ENCODE measurements at places on chromosomes 2 and 18.
A peak's percentile ranks its signal among the peaks of the same experiment; 100 is the strongest.

- no peak for DNase-seq
These were observed 987 bp upstream of the DLX1 start for GRCh38 chr2:172084395-172084644.

DNA sequence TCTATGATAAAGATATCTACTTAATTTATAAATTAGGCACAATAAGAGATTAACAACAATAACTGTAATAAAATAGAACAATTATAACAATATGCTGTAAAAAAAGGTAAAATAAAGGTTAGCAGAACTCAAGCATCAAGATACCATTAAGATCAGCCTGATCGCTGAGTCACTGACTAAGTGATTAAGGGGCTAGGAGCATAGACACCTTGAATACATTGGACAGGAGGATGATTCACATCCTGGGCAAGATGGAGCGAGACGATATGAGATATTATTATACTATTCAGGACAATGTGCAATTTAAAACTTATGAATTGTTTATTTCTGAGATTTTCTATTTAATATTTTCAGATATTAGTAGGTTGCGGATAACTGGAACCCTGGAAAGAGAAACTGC is 1277.8 kb upstream of the ZEB2 start:
- DNase-seq = no peak

GRCh38 chr2:190533968-190534309 is 583 bp downstream of the NEMP2 start:
- DNase-seq = peak; percentile 43

DNA sequence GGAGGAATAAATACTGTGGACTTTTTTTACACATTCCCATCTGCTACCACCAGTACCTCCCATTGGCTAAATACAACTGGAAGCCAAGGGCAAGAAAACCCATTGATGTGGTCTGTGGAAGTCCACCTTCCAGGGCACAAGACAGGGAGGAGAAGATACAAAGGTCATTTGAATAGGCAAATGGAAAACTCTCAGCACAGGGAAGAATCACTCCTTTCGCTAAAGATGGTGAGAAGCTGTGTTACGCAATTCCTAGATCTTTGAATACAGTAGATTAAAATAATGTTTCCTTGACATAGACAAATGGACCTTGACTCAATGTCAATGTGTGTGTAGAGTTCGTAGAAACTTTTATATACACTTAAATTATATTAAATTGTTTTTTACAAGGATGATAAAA is 70.9 kb upstream of the ERBB4 start:
- DNase-seq = no peak

GRCh38 chr18:32026491-32027086 is 8.0 kb downstream of the RNF125 start:
- no peak for DNase-seq

DNA sequence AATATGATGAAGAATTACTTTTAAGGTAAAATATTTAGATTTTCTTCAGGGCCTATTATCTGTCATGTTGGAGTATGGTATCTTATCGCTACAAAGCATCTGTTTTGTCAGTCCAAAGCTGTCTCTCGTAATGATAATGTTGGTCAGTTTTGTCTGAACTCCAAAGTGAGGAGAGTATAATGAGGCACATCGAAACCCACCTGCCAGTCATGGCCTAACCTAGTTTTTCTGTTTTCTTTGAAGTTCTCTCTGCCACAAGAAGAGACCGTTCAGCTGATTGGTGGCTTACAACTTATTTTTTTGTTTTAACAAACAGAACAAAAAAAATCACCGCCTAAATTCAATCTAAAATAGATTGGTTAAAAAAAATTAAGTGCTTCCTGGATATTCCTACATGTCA is 1387.9 kb downstream of the RPIA start:
- DNase-seq = no peak

- no peak for DNase-seq
These were observed 21.7 kb upstream of the ZBTB14 start for GRCh38 chr18:5317186-5317585.

DNA sequence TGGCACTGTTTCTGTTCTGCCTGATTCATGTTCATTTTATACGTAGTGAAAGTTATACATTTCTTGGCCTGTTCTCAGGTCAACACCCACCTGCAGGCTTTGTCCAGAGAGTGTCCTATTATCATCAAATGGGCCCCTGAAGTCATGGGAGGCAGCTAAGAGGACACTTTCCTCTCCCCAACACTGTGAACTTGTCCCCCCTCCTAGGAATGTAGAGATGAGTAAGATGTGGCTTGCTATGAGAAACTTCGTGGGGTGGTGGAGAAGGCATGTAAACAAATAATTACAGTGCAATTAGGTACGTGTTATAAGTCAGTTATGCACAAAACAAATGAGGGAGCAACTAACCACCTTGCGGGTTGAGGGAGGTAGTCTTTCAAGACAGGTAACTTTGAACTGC is 57.9 kb downstream of the COL4A3 start:
- no peak for DNase-seq

GRCh38 chr2:128361376-128362131 is 42.9 kb upstream of the HS6ST1 start:
- no peak for DNase-seq

GRCh38 chr2:135620198-135620597 is 88.9 kb downstream of the R3HDM1 start:
- DNase-seq = no peak

GRCh38 chr18:52237551-52237950 is 102.4 kb upstream of the DCC start:
- no peak for DNase-seq

GRCh38 chr2:33516456-33516995 is 40.1 kb downstream of the RASGRP3 start:
- no peak for DNase-seq
